ENCODE measurements at places on chromosomes 1 and 21. TPM values are rescaled to one million over a fixed set of nuclear protein-coding genes. Genes with fewer than 3 reads are reported as not detected.

DNA sequence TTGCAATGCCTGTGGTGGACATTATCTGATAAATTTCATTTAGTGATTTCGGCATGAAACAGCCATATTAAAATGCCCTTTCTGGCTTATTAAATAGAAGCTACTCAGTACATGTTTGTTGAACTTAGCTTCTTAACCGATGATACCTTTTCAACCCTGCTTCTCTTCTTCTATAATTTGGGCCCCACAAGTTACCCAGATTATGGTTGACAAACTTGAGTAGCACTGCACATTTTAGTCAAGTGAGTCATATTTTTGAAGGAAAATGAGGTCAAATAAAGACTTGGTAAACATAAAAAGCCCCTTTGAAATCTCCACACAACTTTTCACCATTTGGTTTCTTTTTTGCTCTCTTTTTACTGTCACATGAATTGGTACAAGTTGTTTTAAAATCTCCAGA lies 33.8 kb downstream of the GIPC2 start:
- H3K27ac ChIP-seq = peak overlapping the region; percentile 27
- no peaks in the 10 kb centered on the region for H3K27me3 ChIP-seq
- peak overlapping the region; percentile 47 for H3K4me3 ChIP-seq
- peaks cover 19% of the 10 kb centered on the region for H3K4me1 ChIP-seq
- no peak for DNase-seq

GRCh38 chr1:95951371-95952102 lies 717.5 kb downstream of the RWDD3 start:
- no peaks in the 10 kb centered on the region for H3K36me3 ChIP-seq
- H3K4me3 ChIP-seq = no peak overlapping the region
- H3K27me3 ChIP-seq = no peaks in the 10 kb centered on the region
- no peak for DNase-seq

- DNase-seq = no peak
- H3K27me3 ChIP-seq = peaks cover 26% of the 10 kb centered on the region
Measured at GRCh38 chr1:18533259-18533658, 52.5 kb downstream of the KLHDC7A start.

DNA sequence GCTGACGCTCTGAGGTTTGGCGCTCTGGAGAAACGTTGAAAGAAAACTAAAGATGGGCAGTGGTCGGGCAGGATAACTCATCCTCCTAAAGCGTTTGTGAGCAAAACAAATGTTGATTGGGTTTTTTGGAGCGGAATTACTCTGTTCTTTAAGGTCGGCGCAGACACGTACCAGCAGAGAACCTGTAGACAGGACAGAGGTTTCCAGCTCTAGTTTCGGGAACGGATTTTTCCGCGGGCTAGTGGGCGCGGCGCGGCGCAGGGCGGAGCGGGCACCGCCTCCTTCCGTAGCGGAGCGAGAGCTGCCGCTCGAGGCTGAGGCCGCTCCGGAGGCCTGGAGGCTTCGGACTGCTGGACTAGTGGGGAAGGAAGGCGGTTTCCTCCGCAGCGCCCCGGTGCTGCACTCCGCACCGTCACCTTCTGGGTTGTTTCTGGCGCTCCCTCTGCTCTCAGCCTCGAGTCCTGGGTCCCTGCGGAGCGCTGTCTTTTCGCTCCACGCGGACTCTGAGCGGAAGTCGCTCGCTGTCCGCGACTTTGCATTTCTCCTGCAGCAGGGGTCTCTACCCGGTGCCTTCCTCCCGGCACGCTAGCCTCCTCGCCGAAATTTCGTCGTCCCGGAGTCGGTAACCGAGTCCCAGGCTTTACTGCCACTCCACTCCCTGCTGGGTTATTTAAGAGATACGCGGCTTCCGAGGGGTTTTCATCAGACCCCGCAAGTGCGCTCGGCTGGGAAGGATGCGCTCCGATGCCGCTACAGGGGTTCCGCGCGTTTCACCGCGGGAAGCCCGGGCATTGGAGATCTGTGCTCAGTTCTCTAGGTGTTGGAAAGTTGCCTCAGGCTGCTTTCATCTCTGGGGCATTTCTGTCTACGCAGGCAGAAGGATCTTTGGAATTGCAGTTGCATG lies 7.0 kb downstream of the FOXD2 start:
- H3K4me1 ChIP-seq = peaks cover 26% of the 10 kb centered on the region
- peaks cover 3% of the 10 kb centered on the region for H3K36me3 ChIP-seq
- DNase-seq = peak; percentile 33
- H3K27ac ChIP-seq = no peak overlapping the region
- H3K4me3 ChIP-seq = peak overlapping the region; percentile 83
- H3K27me3 ChIP-seq = no peaks in the 10 kb centered on the region

- H3K27ac ChIP-seq = peak overlapping the region; percentile 27
- H3K36me3 ChIP-seq = no peaks in the 10 kb centered on the region
- no peaks in the 10 kb centered on the region for H3K27me3 ChIP-seq
- peak overlapping the region; percentile 39 for H3K4me3 ChIP-seq
- no peak for DNase-seq
Measured at GRCh38 chr21:43353282-43354025, 73.5 kb downstream of the SIK1 start.

DNA sequence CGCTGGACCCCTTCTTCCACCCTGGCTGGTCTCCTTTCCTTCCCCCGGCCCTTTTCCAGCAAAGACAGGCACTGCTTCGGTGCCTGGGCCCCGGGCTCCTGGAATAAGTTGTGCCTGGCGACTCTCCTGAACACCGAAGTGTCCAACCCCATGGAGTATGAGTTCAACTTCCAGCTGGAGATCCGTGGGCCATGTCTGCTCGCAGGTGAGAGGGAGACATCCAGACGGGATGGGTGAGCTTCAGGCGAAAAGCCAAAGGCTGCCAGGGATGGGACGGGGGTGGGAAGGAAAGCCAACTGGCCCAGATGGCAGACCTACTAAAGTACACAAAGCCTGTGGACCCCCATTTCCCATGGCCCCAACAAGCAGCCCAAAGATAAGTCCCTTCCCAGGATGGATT lies 26.8 kb downstream of the VWA5B1 start:
- H3K4me1 ChIP-seq = peaks cover 19% of the 10 kb centered on the region
- no peaks in the 10 kb centered on the region for H3K36me3 ChIP-seq
- H3K27ac ChIP-seq = no peak overlapping the region
- no peak for DNase-seq

DNA sequence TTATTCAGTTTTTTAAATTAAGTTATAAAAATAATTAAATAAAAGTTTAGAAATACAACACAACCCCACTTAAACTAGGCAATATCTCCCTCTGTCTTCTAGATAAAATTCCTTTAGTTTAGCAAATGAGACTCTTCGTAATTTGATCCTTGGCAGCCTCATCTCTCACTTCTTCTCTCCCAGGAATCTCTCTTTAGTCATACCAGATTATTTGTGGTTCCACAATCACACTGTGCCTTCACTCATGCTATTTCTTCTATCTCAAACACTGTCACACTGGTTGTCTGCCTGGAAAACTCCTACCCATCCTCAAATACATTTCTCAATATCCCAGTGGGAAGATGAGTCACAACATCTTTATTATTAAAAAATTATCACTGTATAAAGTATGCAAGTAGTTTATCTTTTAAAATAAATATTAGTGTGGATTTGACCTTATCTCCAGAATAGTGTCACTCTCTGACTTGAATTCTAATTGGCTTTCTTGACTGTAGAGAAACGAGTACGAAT lies 195.5 kb downstream of the KCNH1 start:
- no peaks in the 10 kb centered on the region for H3K36me3 ChIP-seq
- no peak overlapping the region for H3K27ac ChIP-seq
- H3K27me3 ChIP-seq = no peaks in the 10 kb centered on the region
- no peak for DNase-seq

DNA sequence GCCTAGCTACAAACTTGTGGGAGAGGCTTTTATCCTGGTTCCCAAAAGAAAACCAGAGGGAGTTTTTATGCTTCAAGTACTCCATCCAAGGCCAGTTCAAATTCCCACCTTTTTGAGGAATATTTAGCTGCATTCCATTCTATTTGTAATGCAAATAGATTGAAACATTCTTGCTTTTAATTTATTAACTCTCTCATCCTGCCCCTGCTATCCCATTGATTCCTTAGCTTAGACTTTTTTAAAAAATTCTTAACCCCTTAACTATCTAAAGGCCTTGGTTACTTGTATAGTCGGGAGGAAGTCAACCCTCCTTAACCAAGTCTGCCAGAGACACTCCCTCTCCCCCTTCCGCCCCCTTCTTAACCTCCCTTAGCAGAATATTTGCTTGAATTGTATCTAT lies 2.5 kb upstream of the MOV10 start:
- H3K27ac ChIP-seq = peak overlapping the region; percentile 82
- peaks cover 44% of the 10 kb centered on the region for H3K36me3 ChIP-seq
- no peak overlapping the region for H3K4me3 ChIP-seq
- no peak for DNase-seq
- peaks cover 53% of the 10 kb centered on the region for H3K4me1 ChIP-seq

DNA sequence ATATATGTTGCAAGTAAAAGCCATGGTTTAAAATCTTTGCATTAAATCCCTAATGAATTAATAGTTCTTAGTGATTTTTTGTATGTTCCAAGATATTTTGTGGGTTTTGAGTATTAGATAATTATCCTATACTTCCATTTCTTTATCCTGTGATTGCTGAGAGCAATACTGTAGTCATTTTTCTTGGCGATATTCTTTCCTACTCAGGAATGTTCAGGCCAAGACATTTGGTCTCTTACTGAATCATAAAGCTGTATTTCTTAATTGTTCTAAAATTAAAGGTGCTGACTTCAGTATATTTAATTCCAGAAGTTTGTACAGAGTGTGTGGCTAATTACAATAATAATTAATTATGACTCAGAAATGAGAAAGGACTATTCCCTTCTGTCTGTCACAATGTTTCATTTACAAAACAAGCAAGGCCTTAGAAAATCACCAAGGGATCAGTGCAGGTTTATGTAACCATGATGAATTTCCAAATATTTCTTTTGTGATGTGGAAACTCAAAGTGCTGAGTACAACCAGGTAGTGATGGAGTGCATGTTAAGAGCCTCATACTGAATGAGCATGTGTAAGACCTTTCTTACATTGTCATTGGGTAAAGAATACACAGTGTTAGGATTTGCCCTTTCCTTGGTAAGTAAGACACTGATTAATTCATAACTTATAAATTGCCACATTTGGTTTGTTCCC lies 161.2 kb downstream of the HMCN1 start:
- H3K4me3 ChIP-seq = no peak overlapping the region
- peaks cover 4% of the 10 kb centered on the region for H3K27me3 ChIP-seq
- no peak for DNase-seq
- no peaks in the 10 kb centered on the region for H3K4me1 ChIP-seq
- no peaks in the 10 kb centered on the region for H3K36me3 ChIP-seq
- no peak overlapping the region for H3K27ac ChIP-seq

GRCh38 chr1:32685498-32685897 lies 17.1 kb downstream of the SYNC start:
- H3K36me3 ChIP-seq = peaks cover 15% of the 10 kb centered on the region
- H3K4me1 ChIP-seq = peaks cover 12% of the 10 kb centered on the region
- H3K27ac ChIP-seq = no peak overlapping the region
- H3K27me3 ChIP-seq = no peaks in the 10 kb centered on the region

DNA sequence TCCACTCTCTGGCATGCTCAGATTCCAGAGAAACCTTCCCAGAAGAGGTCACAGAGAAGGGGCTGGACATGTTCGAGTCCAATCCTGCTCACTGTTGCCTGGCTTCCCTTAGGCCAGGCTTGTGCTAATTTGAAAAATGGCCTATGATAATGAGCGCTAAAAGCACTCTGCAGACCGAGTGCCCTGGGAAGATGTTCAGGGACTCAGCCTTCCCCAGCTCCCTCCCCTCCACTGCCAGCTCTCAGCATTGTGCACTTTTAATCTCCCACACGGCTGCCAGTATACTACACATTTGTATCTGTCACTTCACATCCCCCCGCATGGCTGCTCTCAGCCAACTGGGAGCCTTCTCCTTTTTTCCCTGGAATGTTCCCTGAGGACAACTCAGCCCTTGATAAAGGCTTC lies 24.1 kb downstream of the FAM163A start:
- H3K4me3 ChIP-seq = no peak overlapping the region
- H3K36me3 ChIP-seq = no peaks in the 10 kb centered on the region
- no peak for DNase-seq
- H3K4me1 ChIP-seq = no peaks in the 10 kb centered on the region

DNA sequence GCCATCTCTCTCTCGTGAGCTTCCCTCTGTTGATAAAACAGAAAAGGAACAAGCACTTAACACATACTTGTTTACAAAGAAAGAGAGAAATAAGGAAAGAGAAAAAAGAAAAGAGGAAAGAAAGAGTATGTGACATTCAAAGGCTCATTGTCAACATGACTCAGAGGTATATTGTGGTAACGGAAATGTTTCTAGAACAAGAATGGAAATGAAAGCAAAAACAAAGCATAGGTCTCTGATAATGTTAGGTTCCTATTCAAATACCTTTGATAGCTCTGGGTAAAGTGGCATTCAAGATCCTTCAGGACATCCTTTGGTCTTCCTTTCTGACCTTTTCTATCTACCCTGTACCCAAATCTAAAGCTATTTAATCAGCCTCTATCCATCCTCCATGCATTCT lies 67.4 kb upstream of the DMRTA2 start:
- peaks cover 7% of the 10 kb centered on the region for H3K36me3 ChIP-seq
- peak overlapping the region; percentile 8 for H3K27ac ChIP-seq
- H3K4me1 ChIP-seq = peaks cover 13% of the 10 kb centered on the region
- no peak for DNase-seq

DNA sequence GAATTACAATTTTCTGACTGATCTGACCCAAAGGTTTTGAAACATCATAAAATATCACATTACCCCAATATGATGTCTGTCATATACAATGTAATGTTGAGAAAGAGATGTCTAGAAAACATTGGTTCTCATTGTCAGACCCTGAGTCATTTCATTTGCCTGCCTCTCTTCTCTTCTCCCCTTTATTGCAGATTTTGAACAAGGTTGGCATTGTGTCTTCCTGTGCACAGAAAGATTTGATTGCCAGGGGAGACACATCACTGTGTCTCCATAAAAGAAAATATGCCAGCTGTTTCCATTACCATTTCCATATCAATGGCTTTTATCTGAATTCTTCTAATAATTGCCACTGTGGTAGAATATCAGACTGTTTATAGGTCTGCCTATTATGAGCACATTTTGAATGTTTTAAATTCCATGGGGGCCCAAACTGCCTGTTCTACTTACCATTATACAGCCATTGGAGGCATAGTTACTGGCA lies 65.6 kb downstream of the IFI44 start:
- no peak overlapping the region for H3K27ac ChIP-seq
- no peak for DNase-seq
- no peaks in the 10 kb centered on the region for H3K36me3 ChIP-seq
- no peaks in the 10 kb centered on the region for H3K4me1 ChIP-seq
- H3K27me3 ChIP-seq = peaks cover 4% of the 10 kb centered on the region

The STUM gene
- not detected for total RNA-seq

The AIRE gene
- total RNA-seq = not detected

The CA14 gene
- total RNA-seq = not detected

The AMY1C gene
- total RNA-seq = not detected

The ACBD3 gene
- total RNA-seq = 23.4 TPM

The AHDC1 gene
- 8.4 TPM for total RNA-seq

The FCRLA gene
- total RNA-seq = 0.30 TPM
